Activated CD4-positive, CD25-positive, alpha-beta regulatory T cell treated with anti-CD3 and anti-CD28 coated beads, Interleukin-2, amount 50 U/mL, for 16 hours (primary cell): ENCODE measurements at places on chromosomes 11 and 22.
A peak's percentile ranks its signal among the peaks of the same experiment; 100 is the strongest.

- no peak for DNase-seq
These were observed 102.7 kb downstream of the NECTIN1 start for GRCh38 chr11:119626197-119626841.

GRCh38 chr11:66686801-66687750 lies 9.4 kb upstream of the RBM4B start:
- DNase-seq = no peak

DNA sequence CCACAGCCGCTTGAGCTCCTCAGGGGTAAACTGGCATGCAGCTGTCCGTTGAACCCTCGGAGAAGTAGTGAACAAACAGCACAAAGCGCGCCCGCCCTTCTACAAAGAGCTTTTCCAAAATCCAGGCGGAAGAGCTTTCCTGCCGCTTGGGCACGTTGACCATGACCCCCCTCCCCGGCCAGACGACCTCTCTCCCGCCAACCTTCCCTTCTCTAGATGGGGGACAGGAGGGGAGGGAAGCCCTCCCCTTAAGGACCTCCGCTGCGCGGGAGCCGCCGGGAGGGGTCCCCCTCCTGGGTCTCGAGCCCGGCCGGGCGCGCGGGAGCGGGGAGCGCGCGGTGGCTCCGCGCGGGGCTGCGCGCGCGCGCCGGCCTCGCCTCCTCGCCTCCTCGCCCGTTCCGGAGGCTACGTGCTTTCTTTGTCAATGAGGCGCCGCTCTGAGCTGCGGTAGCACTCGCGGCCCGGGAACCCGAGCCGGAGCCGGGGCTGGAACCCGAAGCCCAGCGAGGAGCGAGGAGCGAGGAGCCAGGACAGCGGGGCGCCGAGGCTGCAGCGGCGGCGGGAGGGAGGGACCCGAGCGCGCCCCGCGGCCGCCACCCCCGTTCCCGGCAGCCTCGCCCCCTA lies 118.6 kb downstream of the HIPK3 start:
- no peak for DNase-seq

DNA sequence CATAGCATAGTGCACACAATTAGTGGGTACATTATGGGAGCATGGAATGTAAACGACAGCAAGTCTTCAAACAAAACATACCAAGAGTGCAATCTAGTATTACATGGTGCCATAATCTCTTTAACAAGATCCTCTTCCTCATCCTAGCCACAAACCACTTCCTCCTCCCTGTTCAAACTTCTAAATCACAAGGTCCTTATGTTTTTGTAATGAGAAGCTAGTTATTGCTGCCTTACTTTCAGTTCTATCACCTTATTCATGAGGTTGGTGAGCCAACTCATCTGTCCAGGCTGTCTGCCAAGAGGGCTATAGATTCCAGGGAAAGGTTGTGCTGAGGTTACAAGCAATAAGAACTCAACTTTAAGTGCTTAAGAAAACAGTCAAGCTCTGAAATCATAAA lies 195.4 kb upstream of the ARHGAP20 start:
- DNase-seq = no peak

- DNase-seq = no peak
These were observed 53.6 kb downstream of the NAV2 start for GRCh38 chr11:19766206-19766605.

DNA sequence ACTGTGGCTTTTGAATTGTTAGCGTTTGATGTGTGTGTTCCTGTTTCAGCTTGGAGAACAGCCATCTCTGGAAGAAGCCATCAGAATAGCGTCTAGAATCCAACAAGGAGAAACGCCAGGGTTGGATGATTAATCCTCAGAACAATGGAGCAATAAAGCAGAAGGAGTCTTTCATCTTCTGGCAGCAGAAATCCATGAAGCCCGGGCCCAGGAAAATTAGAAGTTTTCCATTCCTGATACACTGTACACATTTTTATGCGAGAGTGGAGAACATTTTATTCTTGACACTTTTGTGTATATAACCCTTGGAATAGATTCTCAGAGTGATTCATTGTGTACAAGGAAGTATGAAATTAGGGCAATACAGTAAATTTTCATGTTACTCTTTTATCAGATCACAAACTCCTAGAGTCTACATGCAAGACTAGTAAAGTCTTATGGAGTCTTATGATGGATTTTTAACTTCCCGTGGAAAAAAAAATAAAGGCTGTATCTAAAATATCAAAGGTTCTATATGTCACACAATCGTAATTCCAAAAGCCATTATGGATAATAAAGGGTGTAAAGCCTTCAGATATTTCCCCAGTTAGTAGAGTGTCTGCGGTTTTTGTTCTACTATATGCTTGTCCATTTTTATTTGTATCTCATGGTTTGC lies 45.9 kb upstream of the WEE1 start:
- no peak for DNase-seq

GRCh38 chr11:64357904-64358535 lies 942 bp upstream of the RPS6KA4 start:
- no peak for DNase-seq

- no peak for DNase-seq
These were observed 32.0 kb upstream of the TH start for GRCh38 chr11:2203440-2204259.

- no peak for DNase-seq
These were observed 344.7 kb downstream of the MN1 start for GRCh38 chr22:27456696-27457503.

DNA sequence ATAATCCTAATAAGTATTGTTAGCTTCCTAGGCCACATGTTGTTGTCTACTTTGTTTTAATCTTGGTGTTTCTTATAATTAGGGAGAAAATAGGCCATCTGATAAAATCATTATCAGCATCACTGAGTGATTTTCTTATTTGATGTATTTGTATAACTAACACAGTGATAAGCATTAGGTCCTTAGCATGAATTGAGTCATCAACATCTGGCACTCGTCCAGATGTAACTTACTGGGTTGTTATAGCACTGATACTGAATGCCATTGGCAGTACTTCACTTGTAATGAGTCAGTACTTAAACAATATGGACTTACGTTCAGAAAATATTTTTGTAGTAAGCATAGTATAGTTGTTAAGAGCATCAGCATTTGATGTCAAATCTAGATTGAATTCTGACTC lies 16.2 kb downstream of the API5 start:
- DNase-seq = no peak

DNA sequence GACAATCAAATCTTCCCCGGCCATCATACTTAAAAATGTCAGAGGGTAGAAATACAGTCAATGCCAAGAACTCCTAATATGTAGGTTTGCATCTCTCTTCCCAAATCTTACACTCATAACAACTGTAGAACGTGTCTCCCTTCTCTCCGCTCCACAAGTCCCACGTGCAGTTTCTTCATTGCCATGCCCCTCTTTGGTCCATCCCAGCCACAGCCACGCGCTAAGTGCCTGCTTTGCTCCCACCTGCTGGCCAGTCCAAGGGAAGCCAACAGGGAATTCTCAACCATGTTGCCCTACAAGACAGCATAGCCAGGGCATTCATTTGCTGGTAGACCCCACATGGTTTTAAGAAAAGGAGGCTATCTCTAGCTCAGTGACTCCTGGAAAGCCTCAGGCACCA lies 420.6 kb upstream of the ISX start:
- DNase-seq = no peak

- DNase-seq = peak; percentile 60
These were observed 12.4 kb upstream of the KLHL35 start for GRCh38 chr11:75445315-75445953.

DNA sequence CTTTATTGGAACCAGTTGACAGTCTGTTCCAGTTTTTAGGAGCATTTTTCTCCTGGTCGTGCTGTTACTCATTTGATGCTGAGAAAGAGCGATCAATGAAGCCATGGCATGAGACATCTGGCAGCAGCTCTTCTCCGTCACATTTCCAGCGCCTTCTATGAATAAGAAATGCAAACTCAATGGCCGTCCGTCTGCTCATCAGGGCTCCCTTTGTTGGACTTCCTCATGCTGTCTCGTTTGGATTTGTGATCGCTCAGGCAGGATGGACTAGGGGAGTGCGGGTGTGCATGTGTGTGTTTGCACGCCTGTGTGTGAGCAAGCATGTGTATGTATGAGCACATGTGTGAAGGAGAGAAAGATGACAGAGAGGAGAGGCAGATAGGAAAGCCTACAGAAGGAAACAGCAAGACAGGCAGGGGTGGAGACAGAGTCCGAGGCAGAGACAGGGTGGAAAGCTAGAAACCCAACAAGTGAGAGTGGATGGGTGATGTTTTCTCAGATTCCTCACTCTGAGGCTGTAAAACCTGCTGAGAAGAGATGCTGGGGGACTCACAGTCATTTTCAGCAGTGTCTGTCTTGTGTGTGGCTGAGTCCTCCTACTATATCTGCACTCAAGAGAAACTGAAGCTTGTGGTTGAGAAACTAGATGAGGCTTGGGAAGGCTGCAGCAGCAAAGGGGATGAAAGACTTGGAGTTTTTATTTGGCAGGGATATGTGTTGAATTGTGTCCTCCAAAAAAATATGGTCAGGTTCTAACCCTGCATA lies 56.0 kb upstream of the CLMP start:
- DNase-seq = no peak

DNA sequence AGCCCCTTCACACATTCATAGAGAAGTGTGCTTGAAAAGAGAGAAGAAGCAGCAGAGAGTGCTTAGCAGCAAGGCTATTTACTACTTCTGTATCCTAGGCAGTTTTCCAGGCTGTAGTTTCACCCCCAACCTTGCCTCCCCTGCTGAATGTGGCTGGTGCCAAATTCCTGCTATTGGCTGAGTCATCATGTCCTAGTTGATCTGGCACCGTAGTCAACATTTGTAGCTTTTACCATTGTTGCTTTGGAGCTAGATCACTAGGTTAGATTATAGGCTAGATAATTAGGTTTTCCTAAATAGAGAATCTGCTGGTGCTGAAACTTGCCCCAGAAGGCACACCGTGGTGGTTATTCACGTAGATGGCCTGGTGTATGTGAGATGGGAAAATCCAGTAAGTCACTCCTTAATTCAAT lies 32.7 kb downstream of the ARHGAP42 start:
- DNase-seq = no peak

GRCh38 chr22:23632178-23632577 lies at the start of gene DRICH1:
Gene DRICH1, minus strand, starts transcription at chr22:23632321. Its CDS starts 298 bp downstream, at chr22:23632023.
- DNase-seq = no peak

DNA sequence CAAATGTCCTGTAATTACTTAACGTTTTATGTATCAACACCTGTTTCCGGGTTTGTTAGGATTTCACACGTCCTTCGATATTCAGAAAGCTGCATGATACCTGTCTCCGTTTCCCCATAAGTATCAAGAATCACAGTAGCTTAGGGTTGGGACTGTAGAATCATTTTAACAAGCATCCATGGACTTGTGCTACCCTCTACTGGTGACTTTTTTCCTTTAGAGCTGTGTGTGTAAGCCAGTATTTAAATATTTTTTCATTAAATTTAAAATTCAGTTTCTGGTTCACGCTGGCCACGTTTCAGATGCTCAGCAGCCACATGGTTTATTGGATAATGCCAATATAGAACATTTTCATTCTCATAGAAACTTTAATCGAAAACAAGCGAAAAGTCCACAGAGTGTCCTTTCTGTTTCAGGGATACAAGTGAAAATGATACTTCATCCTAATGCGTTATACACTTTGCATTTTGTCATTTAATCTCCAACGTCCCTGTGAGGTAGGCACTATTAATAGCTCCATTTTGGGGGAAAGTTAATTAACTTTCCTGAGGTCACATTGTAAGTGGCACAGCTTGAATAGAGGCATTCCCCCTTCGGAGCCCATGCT lies 61.5 kb upstream of the SLC25A18 start:
- peak; percentile 8 for DNase-seq

DNA sequence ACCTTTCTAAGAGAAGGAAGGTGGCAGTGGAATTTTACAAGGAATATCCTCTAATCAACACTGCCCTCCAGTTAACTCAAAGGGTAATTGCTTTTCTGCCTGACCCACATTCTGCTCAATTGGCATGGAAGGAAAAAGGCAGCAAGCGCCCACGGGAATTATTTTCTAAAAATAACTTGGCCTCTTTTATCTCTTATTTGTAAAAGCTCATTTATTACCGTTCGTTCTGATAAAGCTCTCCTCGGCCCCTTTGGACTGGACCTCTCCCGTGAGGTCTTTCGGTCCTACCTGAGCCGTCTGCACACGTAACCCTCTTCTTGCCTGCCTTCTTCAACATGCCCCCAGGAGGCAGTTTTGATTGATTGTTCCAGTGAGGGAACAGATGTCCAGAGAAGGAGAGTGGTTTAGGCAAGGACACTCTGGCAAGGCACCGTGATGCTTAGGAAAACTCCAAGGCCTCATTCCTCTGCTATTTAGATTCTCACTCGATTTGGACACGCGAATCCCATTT lies 53.2 kb upstream of the CRTAM start:
- DNase-seq = no peak

DNA sequence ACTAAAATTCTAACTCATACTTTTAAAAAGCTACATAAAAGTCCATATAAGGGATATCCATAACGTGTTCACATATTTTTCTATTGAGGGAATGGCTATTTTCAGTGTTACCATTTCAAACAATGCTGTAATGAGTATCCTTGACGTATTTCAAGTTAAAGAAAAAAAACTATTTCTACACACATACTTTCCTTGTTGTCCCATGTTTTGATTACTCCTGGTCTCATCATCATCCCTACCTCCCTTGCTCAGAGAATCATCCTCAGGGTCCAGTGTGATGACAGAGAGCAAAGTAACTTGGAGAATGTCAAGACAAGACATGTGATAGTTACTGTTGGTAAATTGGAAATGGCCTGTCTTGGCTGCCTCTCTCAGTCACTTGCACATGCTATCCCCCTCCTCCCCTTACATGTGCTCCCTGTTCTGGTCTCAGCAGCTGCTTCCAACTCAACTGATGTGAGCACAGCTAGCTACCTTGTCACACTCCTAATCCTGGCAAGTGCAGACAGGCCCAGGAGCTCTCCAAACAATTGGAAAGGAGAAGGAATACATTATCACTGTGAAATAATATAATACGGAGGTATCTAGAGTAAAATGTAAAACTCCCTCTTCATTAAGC lies 21.8 kb downstream of the NUMA1 start:
- no peak for DNase-seq

- DNase-seq = no peak
These were observed 6.2 kb downstream of the KDELR3 start for GRCh38 chr22:38474003-38474607.

DNA sequence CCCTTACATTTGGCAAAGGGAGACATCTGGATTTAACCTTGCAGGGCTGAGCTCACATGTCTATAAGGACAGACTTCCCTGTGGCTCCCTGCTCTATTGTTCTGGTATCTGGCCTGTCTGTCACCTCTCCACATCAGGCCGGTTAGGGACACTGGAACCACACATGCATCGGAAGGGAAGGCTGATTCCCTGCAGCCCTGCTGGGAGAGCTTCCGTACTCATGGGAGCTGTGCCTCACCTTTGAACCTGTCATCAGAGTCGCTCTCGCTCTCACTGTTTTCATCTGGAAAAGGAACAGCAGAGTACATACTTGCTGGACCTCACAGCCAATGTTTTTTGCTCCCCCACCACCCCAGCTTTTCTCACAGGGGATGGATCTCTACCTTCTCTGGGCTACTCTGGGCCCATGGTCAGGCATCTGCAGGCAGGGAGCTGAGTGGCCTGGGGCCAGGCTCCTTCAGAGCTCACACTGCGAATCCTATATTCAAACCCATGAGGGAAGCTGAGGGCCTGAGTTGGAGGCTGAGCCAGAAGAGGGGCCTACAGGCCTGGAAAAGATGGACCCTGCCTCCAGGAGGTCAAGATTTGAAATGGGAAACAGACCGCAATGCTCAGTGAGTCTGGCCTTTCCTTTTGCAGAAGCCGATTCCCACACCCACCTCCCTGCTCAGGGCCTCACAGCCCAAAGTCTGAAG lies 31.3 kb downstream of the RPL27A start:
- DNase-seq = no peak

GRCh38 chr11:69902337-69902736 lies 83.1 kb upstream of the FGF3 start:
- no peak for DNase-seq

- DNase-seq = no peak
These were observed 42.3 kb downstream of the PC start for GRCh38 chr11:66915866-66916265.

- no peak for DNase-seq
These were observed 165.0 kb downstream of the RCN1 start for GRCh38 chr11:32255841-32256240.
